ENCODE measurements at places on chromosomes 1 and 21.

GRCh38 chr21:27047283-27047657 lies 80.4 kb upstream of the ADAMTS5 start:
- peak; percentile 65 for DNase-seq

DNA sequence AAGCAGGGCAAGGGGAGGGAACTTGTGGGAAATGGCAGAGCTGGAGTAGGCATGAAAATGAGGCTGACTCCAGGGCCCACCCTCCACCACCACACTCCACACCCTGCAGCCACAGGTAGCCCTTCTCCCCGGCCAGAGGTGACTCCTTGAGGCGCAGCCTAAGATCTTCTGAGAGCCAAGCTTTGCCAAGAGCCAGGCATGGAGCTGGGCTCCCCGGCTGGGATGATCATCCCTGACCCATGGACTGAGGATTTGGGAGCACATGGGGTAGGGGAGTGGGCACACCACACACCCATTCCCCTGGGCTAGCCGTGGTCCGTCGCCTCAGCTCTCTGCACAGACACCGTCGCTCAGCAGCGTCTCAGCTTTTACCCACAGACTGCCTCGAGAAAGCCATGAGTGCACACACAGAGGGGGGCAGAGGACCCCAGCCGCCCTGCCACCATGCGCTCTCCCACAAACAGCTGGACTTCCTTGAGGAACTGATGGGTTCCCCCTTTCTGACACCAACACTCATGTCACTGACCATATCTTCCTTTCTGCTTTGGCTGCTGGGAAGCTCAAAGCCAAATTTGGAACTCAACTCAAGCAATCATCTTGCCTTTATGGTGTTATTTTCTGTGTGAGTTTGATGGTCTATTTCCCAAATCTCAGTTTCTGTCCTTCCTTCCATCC lies 123.6 kb upstream of the RUNX3 start:
- DNase-seq = no peak

DNA sequence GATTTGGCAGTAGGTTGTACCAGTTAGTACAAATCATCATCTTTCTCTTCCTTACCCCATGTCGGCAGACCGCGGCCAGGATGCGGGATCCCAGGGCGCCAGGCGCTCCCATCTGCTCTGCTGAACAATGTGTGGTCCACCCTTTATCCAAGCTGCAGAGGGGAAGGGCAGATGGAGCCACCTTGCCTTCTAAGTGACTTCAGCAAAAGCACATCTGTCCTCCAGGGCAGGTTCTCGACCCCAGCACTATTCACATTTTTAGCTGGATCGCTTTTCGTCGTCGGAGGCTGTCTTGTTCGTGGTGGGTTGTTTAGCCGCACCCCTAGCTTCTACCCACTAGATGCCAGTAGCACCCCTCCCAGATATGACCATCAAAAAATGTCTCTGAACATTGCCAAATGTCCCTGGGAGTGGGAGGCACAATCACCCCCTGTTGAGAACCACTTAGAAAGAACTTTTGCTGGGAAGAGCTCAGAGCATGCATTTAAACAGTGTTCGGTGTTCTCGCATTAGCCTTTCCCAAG lies 58.1 kb upstream of the SIM2 start:
- DNase-seq = no peak

DNA sequence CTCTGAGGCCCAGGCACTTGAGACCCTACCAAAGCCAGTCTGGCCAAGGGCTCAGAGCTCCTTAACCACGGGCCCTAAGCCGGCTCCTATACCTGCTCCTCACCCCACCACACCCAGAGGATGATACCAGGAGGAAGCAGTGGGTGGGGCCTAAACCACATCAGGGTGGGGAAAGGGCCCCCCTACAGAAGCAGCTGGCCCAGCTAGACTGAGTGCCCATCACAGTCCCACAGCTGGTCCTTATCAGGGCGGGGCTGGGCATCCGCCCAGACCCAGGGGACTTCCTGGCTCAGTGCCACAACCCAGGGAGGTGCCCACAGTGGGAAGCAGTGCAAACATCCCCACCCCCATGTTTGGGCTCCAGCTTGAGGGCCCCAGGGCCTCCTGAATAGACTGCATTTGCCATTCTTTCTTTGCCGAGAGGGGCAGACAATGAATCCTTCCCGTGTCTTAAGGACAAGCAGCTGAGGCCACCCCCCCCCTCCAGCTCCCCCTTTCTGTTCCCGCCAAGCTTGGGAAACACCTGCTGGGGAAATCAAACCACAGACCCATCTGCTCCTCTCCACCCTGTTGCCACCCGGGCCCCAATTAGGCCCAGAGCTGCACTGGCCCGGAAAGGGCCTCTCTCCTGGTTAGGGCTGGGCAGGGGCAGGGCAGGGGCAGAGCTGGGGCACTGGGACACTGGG lies 6.2 kb downstream of the E2F2 start:
- DNase-seq = no peak

- DNase-seq = no peak
Measured at GRCh38 chr1:214186103-214186824, 94.7 kb upstream of the SMYD2 start.

DNA sequence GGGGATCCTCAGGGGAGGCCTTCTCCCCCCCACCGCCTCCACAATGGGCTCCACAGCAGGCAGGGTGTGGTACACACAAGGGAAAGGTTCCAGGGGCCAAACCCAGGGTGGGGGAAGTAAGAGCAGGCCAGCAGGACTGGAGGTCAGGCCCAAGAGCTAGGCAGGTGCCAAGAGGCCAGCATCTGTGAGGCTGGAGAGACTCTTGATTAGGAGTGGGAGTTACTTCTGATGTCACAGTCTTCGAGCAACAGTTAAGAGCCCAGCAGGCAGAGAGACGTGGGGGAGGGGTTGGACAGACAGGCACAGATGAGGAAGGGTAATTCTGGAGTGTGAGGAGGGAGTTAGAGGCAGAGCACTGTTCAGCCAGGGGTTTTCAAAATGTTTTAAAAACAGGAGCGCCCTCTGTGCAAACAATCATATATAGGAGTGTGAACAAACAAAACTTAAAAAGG lies 55.8 kb downstream of the SLC9A1 start:
- DNase-seq = no peak

GRCh38 chr21:26965040-26965906 lies 1.6 kb downstream of the ADAMTS5 start:
- DNase-seq = peak; percentile 37

DNA sequence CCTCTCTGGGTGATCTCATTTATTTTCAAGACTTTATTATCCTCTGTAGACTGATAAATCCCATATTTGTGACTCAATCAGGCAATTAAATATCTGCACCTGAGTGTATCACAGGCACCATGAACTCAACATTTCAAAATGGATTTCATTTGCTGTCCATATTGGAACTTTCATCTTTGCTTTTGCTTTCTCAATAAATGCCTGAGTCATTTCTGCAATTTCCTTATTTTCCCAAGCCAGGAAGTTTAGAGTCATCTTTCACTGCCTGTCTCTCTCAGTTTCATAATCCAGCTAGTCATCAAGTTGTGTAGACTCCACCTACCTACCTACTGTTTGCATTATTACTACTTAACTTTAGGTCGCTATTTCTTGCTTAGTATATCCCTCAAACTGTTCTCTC lies 540.9 kb downstream of the LMO4 start:
- DNase-seq = no peak

DNA sequence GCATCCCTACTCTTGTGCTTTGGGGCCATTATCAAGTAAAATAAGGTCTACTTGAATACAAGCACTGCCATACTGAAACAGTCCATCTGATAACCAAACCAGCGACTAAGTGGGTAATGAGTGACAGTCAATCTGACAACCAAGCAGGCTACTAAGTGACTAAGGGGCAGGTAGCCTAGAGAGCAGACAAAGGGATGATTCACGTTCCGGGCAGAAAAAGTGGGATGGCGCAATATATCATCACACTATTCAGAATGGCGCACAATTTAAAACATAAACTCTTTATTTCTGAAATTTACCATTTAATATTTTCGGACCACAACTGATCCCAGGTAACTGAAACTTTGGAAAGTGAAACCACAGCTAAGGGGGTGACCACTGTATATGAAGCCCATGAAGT lies 17.7 kb downstream of the NGF start:
- DNase-seq = peak; percentile 80
